Osteocyte (in vitro differentiated cells): ENCODE measurements at places on chromosomes 1 and 21. TPM values are rescaled to one million over a fixed set of nuclear protein-coding genes. Genes with fewer than 3 reads are reported as not detected.
A peak's percentile ranks its signal among the peaks of the same experiment; 100 is the strongest.

GRCh38 chr1:23995431-23995837 is 15.3 kb upstream of the SRSF10 start:
- H3K4me1 ChIP-seq = no peaks in the 10 kb centered on the region
- no peaks in the 10 kb centered on the region for H3K36me3 ChIP-seq
- H3K4me3 ChIP-seq = no peak overlapping the region
- no peak overlapping the region for H3K27ac ChIP-seq
- H3K27me3 ChIP-seq = no peaks in the 10 kb centered on the region
- DNase-seq = no peak

- no peaks in the 10 kb centered on the region for H3K36me3 ChIP-seq
- peak; percentile 89 for DNase-seq
- H3K4me1 ChIP-seq = peaks cover 2% of the 10 kb centered on the region
- peaks cover 28% of the 10 kb centered on the region for H3K27me3 ChIP-seq
- H3K4me3 ChIP-seq = no peak overlapping the region
- H3K27ac ChIP-seq = no peak overlapping the region
These were observed 13.6 kb upstream of the FAM110D start for GRCh38 chr1:26145041-26145959.

DNA sequence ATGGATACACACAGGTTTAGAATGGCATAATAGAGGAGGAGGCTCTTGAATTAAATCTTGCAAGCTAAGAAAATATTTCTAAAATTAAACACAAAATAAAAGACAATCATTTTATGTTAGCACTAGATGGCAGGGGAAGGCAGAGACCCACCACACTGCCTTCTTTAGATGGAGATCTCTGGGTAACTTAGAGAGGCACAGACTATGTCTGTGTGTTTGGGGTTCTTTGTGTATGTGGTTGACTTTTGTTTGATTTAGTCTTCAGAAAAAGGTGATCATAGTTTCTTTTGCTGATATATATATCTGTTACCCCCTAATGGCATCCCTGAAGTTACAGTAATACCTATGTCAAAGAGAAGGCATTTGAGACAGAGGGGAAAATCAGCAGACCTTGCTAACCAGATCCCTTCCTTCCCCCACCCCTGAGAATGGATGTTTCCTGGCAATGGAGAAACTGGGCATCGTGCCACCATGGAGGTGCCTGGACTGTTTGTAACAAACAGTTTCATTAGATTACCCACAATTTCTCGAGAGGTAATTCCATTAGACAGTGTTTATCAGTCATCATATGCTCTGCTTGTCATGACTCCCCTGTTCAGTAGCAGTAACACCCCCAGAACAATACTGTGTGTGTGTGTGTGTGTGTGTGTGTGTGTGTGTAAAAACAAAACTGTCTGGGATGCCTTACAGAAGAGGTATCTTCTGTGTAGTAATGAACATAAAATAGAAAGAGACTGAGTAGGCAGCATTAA is 228.3 kb upstream of the DEPDC1 start:
- no peak overlapping the region for H3K27ac ChIP-seq
- DNase-seq = no peak
- H3K27me3 ChIP-seq = no peaks in the 10 kb centered on the region
- no peak overlapping the region for H3K4me3 ChIP-seq

The GON4L gene
- 56.3 and 57.0 TPM in 2 replicates for total RNA-seq
